ENCODE measurements at places on chromosomes 7 and 10.

- DNase-seq = no peak
These were observed 70.4 kb downstream of the TCF7L2 start for GRCh38 chr10:113020475-113020753.

DNA sequence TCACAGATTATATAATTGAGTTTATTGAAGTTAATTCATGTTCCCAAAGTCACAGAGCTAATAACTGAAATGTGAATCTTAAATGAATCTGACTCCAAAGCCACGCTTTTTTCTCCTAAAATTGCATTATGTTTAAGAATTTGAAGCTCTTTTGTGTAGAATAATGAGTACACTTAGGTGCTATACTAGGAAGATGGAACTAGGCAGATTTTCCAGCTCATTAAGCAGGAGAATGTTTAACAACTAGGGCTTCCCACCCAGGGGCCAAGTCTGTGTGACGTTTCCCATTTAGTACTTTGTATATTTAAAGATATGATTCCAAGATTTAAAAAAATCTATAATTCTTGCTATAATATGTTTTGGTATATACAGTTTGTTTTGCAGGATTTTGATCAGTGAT, 169.5 kb downstream of the KIF20B start:
- DNase-seq = no peak

GRCh38 chr10:124918191-124918830, 23.6 kb upstream of the ZRANB1 start:
- peak; percentile 15 for DNase-seq

- peak; percentile 60 for DNase-seq
These were observed 12.5 kb upstream of the CUX1 start for GRCh38 chr7:101804967-101805366.

DNA sequence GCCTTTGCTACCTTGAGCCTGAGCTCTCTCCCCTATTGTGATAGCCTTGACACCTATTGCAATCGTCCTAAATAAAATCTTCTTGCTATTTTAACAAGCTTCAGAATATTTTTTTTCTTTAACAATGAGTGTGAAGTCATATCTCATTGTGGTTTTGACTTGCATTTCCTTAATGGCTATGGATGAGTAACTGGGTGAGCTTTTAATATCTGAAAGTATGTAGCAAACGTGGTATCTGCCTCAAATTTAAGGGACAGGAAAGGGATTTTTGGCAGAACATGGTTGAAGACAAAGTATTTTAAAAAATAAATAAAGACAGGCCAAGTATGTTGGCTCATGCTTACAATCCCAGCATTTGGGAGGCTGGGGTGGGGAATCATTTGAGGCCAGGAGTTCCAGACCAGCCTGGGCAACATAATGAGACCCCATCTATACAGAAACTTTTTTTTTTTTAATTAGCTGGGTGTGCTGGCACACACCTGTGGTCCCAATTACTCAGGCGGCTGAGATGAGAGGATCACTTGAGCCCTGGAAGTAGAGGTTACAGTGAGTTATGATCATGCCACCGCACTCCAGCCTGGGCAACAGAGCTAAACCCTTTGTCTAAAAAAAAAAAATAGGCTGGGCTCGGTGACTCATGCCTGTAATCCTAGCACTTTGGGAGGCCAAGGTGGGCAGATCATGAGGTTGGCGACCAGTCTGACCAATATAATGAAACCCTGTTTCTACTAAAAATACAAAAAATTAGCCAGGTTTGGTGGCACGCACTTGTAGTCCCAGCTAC, 319.3 kb upstream of the NRP1 start:
- DNase-seq = no peak

GRCh38 chr7:96233084-96233483, 88.8 kb downstream of the SLC25A13 start:
- DNase-seq = no peak

GRCh38 chr7:33155811-33156210, 26.4 kb downstream of the BBS9 start:
- DNase-seq = no peak

- no peak for DNase-seq
These were observed 68.4 kb downstream of the CDHR3 start for GRCh38 chr7:106031300-106032035.

DNA sequence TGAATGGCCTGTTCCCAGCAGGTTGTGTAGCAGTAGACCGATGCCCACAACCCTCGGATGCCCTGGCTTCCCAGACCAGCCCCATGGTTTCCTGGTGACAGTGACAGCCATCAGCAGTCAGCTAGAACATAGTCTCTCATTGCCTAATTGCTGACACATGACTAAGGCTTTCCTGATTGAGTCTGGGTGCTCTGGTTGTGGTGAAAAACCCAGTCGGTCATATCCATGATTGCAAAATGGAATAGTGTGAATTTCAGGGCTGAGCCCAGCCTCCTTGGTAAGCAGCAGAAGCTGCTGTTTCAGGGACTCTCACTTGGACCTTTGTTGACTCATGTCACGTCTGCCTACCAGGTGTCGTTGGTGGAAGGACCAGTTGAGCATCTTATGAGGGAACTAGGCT, 36.6 kb downstream of the POR start:
- no peak for DNase-seq

GRCh38 chr10:125911990-125912389, 15.6 kb downstream of the FANK1 start:
- peak; percentile 71 for DNase-seq

DNA sequence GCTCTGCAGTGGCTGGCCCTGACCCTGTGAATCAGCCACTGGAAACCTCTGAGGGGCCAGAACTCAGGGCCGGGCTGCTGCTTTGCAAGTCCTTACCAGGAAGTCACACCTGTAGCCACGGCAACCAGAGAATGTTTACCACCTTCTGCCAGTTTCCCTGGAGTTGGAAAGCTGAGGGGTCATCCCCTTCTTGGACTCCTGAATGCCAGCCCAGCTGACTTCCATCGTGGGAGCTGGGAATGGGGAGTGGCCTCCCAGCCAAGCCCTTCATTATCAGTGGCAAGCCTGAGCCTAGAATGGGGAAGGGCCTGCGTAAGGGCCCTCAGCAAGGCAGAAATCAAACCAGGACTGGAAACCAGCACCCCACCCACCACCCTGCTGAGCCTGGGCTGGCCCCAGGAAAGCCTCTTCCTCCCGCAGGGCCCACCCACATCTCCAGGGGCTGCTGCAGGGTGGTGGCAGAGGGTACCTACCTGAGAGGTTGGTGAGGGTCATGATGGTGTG, 6.5 kb upstream of the CRHR2 start:
- DNase-seq = peak; percentile 42

GRCh38 chr7:1678081-1678543, 8.0 kb downstream of the ELFN1 start:
- DNase-seq = no peak

DNA sequence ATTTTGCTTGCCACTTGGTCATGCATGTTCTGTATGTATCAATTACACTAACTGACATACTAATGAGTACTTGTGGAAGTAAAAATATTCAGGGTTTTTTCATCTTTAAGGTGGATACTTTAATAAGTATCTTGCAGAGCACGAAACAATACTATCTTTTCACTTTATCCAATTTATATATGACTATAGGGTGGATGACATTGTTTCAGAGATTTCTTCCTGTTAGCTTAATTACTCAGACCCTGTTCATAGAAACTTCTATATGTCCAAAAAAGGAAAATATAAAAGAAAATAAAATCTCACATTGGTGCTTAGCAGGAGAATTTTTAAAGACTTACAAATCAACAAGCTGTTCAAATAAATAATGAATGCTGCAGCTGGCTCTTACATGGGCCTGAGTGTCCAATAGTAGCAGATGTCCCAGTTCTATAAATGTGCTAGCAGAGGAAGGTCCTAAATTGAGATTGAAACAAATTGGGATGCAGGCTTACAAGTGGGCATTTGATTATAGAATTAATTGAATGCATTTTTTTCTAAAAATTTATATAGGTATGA, 91.5 kb upstream of the THSD7A start:
- DNase-seq = no peak

- no peak for DNase-seq
These were observed 81.2 kb downstream of the FZD1 start for GRCh38 chr7:91345449-91345848.

DNA sequence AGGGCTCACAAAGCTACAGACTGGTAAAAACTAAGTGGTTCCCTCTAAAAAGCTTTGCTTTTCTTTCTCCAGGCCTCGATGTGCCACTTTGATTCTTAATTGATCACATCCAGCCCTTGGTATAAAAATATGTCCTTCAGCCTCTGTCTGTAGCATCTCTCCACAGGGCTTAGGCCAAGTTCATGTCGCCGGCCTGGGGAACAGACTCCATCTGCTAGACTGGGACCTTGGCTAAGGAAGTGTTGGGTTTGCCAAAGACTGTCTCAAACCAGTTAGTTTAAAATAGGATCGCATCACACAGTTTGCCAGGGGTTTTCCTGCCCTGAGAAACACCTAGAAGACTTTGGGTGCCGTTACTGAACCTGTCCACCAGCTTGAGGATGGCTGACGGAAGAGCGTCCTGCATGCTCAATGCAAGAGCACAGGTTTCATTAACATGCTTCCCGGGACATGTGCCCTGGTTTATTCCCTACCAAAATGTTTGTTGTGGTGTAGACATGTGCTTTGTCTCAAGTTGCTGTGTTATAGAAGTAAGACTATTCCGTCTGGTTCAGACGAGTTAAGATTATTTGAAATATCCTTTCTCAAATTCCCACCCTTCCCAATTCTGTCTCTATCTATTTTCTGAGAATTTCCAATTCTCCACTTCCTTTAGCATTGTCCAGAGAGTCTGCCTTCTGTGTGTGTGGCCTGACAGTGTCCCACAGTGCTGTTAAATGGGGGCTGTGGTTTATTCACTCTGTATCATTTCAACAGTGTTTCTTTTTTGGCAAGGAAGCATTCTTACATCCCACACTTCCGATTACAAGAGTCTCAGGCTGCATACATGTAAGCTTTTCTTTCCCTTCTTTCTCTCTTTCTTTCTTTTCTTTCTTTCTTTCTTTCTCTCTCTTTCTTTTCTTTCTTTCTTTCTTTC, 334.7 kb downstream of the INHBA start:
- DNase-seq = no peak

DNA sequence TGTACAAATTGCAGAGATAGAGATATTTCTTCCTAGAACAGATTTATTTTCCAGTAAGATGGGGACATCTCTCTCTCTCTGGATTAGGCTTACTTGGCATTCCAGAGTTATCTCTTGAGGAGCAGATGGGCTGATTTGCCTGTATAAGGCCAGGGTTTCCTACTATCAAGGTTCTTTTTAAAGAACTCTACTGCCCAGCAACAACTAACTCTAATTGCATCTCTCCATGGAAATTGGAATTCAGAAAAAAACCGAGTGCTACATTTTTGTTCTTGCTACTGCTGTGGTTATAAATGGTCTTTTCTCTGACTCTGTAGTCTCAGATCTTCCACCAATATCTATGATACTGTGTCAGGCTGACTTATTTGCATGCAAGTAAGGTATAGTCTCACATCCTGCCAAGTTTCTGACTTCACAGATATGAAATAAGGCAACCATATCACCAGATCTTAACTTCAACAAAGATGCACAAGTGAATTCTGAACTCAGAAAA, 161.1 kb downstream of the CRPPA start:
- no peak for DNase-seq

- DNase-seq = peak; percentile 65
These were observed 417.9 kb downstream of the IPMK start for GRCh38 chr10:57849691-57850357.

GRCh38 chr7:121575194-121575765, 179.2 kb upstream of the FAM3C start:
- no peak for DNase-seq

DNA sequence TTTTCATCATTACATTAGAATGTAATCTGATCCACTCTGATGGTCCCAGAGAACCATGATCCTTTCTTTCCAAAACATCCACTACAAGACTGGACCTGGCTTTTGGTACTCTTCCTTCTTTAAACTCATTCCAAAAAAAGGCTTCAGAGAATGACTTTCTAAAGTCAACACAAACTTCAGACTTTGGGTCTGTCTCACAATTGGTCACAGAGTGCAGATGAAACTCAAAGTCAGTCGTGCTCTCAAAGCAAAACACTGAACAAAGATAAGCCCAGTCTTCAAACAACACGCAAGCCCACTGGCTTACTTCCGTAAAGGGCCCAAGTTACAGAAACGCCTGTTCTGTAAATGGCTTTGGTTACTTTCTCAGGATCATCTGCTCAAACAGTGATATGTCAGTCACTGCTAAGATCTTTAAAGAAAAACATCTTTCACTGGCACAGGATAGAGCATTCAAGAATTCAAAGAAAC, 250.9 kb upstream of the MKLN1 start:
- DNase-seq = no peak

DNA sequence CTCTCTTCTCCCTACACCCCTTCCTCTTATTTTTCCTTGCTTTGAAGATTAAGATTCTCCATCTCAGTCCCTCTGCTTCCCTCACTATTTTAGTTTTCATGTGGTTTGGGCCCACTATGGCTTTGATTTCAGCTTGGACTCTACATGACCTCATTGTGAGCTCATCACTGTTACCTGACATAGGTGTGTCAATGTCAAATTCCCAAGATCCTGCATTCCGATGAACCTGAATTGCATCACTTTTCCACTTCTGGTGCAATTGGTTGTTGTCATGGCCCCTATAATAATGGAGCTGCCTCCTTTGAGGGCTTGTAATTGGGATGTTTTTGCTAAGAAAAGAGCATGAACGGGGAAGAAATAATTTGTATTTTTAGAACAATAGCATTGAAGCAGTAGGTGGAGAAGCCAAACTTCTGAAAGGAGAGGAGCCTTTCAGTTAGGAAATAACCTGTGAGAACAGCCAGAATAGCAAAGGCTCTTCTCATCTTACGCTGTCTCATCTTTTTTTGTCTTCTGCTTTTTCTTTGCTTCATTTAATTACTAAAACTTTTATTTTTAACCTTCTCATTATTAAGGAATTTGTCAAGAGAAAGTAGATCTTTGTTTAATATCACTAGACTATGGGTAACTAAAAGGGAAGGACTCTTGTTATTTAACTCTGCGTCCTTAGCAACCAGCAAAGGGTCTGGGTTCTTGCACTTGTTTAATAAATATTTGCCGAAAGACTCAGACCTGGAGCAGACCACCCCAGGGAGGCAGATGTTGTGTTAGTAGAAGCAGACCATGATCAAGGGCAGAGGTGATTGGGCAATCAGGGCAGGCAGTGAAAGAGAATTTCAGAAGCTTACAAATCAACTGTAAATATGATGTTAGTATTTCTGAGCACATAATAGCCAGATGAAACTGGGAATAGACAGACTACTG, 95.4 kb downstream of the TES start:
- peak; percentile 85 for DNase-seq

- DNase-seq = peak; percentile 58
These were observed 8.5 kb downstream of the NT5C2 start for GRCh38 chr10:103184615-103185014.

GRCh38 chr7:132464740-132465139, 111.5 kb downstream of the PLXNA4 start:
- DNase-seq = no peak

- no peak for DNase-seq
These were observed 147.0 kb downstream of the BBS9 start for GRCh38 chr7:33276325-33276724.

GRCh38 chr10:12321641-12322040, 27.7 kb upstream of the CAMK1D start:
- DNase-seq = peak; percentile 62

- no peak for DNase-seq
These were observed 13.6 kb downstream of the NSMCE4A start for GRCh38 chr10:121961456-121961855.
